ENCODE measurements at places on chromosomes 11 and 22. TPM values are rescaled to one million over a fixed set of nuclear protein-coding genes. Genes with fewer than 3 reads are reported as not detected.
A peak's percentile ranks its signal among the peaks of the same experiment; 100 is the strongest.

The MMP8 gene
- not detected for total RNA-seq

GRCh38 chr22:42317691-42318547, 47.5 kb upstream of the TCF20 start:
- H3K27ac ChIP-seq: no peak overlapping the region
- no peaks in the 10 kb centered on the region for H3K27me3 ChIP-seq
- DNase-seq: no peak
- H3K4me1 ChIP-seq: peaks cover 18% of the 10 kb centered on the region
- no peaks in the 10 kb centered on the region for H3K36me3 ChIP-seq

DNA sequence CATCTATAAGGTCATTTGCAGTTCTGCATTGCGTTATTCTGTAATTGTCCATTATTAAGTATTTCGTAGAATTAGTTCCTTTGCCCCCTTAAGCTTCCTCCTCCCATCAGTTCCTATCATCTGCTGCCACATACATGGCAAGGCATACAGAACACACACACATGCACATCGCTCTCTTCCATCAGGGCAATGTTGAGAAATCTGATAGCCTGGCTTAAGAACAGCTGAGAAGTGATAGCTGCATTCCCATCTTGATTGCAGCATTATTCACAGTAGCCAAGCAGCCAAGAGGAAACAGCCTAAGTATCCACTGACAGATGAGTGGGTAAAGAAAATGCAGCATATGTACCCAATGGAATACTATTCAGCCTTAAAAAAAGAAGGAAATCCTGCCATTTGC, 186.8 kb upstream of the CADM1 start:
- no peaks in the 10 kb centered on the region for H3K36me3 ChIP-seq
- no peak for DNase-seq
- no peaks in the 10 kb centered on the region for H3K27me3 ChIP-seq
- H3K4me3 ChIP-seq: no peak overlapping the region
- no peak overlapping the region for H3K27ac ChIP-seq
- H3K4me1 ChIP-seq: no peaks in the 10 kb centered on the region

GRCh38 chr11:74602637-74603556, 10.5 kb downstream of the POLD3 start:
- H3K4me3 ChIP-seq: no peak overlapping the region
- no peaks in the 10 kb centered on the region for H3K4me1 ChIP-seq
- peaks cover 21% of the 10 kb centered on the region for H3K36me3 ChIP-seq
- H3K27me3 ChIP-seq: no peaks in the 10 kb centered on the region
- DNase-seq: no peak

DNA sequence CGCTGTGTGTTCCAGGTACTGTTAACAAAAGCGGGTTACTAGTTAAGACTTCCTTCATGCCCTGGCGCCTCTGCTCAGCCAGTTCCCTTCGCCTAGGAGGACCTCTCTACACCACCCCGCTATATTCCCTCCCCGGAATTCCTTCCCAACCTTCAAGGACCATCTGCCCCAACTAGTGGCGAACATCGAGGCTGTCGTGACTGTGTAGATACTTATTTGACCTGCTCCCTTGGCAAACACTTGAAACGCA, 450 bp upstream of the BCL2L13 start:
- DNase-seq: no peak
- H3K4me3 ChIP-seq: peak overlapping the region; percentile 91
- no peaks in the 10 kb centered on the region for H3K27me3 ChIP-seq
- H3K27ac ChIP-seq: peak overlapping the region; percentile 95
